Right renal pelvis (tissue), 4 donors: ENCODE measurements at places on chromosomes 1 and 21. TPM values are rescaled to one million over a fixed set of nuclear protein-coding genes. Genes with fewer than 3 reads are reported as not detected.

Gene TMEM240
- polyA plus RNA-seq = 4.9 TPM

Gene PARS2
- polyA plus RNA-seq = 11.3 TPM

Gene DNM3
- 4.3 TPM for polyA plus RNA-seq

GRCh38 chr1:12778907-12779306, 5.4 kb downstream of the PRAMEF12 start:
- no peak for DNase-seq

DNA sequence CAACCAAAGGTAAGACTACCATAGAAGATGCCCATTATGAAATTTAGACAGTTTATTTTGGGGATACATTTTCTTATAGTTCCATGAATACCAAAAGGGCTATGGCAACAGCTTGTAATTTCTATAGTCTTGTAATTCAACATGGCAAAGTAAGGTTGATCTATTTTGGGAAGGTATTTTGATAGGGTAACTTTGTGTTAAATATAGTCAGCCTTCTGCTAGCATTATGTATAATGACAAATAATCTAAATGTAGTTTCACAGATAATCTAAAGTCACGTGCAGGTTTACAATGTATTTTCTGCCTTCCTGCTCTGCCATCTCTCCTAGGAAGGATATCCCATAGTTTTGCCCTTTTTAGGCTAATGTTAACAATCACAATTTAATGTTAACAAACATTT, 85.9 kb upstream of the DPH5 start:
- no peak for DNase-seq
